ENCODE measurements at places on chromosomes 5 and 9.
A peak's percentile ranks its signal among the peaks of the same experiment; 100 is the strongest.

DNA sequence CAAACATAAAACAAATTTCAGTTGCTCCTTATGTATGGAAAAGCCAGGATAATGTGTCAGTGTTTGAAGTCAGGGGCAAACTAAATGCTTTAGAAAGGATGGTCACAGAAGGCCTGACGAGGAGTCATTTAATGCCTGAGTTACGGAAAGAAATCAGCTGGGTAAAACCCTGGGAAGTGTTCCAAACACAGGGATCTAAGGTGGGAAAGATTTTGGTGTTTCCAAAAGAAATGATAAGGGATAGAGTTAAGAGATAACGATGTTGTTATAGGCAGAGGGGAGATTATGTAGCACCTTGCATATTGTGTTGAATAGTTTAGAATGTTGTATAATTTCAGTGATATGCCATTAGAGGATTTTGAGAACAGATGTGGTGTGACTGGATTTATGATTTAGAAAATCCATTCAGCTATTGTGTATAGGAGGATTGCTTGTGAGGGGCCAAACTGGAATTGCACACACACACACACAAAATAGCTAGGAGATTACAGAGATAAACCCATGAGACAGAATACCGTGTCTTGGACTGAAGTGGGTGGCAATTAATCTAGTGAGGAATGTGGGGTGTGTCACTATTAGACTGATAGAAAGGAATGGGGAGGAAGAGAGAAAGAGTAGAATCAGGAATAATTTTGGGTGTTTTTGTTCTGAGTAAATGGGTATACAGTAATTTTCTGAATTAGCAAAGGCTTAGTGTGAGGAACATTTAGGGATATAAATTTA, 274.2 kb upstream of the DAB2 start:
- DNase-seq = no peak

DNA sequence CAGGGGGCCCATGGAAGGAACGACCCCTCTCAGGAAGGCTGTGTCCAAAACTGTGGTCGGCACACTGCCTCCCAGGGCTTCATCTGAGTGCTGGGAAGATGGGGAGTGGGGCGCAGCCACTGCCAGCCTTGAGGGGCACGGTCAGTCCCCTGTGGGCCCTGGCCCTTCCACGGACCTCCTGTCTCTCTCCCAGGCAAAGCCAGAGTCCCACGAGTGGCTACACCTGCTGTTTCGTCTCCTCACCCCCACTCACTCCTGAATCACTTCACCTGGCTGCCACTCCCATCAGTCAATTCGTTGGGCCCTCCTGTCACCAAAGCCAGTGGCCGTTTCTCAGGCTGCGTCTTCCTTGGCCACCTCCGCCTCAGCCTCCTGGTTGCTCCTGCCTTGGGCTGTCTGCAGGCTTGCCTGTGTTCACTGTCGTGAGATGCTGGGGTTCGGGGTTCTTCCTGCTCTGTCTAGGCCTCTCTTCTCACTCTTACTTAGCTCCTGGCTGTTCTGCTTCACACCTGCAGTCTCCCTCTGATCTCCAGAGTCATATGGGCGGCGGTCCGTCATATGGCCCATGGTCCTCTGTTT, 58.8 kb upstream of the RNF130 start:
- no peak for DNase-seq

- DNase-seq = no peak
Observed at GRCh38 chr9:16960084-16960483, 89.6 kb upstream of the BNC2 start.

DNA sequence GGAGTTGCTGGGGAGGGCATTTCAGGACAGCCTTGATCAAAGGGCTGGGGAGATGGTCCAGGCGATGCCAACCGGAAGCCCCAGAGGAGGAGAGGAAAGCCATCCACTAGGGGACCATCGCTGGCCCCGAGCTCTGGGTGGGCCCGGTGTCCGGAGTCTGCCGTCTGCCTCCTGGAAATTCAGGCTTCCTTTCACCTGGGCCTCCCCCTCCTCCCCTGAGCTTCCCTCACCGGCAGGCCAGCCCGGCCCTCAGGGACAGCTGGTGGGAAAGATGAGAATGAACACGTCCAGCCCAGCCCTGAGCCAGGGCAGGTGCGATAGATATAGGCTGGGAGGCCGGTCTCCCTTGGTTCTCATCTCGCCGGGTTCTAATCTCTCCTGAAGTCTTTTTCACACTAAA, 17.2 kb downstream of the IRX4 start:
- DNase-seq = no peak

GRCh38 chr9:20848490-20848889, 164.4 kb downstream of the FOCAD start:
- DNase-seq = no peak

GRCh38 chr5:109570362-109570874, 119.3 kb upstream of the MAN2A1 start:
- no peak for DNase-seq

DNA sequence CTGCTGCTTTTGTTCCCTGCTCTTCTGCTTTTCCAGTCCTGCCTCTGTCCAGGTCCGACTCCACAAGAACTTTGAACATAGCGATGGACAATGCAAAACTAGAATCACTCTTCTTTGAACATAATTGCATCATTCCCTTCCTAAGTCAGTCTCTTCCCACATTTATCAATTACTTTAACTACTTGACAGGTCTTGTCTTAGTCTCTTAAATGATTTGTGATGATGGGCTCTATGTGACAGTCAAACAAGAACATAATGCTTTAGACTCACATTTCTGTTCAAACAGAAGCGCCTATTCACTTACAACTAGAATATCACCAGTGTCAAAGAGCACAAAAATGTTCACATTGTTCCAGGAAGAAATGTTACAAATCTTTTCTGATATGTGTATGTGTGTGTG, 278.1 kb downstream of the SH3GL2 start:
- no peak for DNase-seq

DNA sequence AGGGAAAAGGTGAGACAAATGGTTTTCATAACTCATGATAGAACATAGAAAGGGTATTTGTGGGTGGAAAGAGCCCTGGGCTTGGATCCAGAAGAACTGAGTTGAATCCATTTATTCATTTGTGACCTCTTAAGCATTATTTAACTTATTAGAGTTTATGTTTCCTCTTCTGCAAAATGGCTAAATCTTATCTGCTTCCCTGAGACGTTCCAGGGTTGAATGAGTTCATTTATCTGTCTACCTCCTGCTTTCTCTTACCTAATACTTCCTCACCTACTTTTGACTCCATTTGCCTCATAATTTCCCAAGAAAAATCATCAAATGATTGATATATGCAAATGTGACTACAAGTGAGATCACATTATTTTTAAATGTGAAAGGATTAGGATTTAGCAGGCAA, 152.7 kb upstream of the GAS1 start:
- DNase-seq = no peak

DNA sequence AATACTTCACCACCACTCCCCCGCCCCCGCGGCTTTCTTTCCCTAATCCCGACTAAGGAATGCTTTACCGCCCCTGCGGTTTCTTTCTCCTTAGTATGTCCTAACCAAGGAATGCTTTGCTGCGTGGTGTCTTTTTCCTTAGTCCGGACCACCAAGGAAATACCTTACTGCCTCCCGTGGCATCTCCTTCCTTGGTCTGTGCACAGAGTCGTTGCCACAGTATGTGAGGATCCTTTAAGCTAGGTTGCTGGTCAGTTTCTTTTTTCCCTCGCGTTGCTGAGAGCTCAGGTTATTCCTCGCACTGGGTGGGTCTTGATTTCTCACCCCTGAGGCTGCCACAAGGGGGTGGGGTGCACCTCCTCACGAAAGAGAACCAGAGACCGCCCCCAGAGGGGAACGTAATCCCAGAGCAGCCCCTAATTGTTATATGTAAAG, 309.4 kb downstream of the NR3C1 start:
- no peak for DNase-seq

GRCh38 chr5:114308017-114308416, 53.9 kb upstream of the KCNN2 start:
- no peak for DNase-seq

DNA sequence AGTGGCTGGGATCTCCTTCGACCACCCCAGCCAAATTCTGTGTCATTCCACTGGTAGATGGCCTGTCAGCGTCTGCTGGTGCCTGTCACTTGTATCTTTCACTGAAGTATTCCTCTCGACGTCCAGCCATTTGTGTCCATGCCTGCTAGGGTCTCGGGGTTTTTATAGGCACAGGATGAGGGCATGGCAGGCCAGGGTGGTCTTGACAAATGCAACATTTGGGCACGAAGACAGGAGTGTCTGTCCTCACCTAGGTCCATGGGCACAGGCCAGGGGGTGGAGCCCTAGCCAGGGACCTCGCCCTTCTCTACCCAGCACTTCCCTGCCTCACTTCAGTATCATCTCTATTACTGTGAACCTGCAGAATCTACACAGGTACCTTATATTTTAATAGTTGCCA, 2223.9 kb upstream of the ACO1 start:
- no peak for DNase-seq

GRCh38 chr5:120605325-120606079, 141.4 kb downstream of the PRR16 start:
- no peak for DNase-seq

GRCh38 chr9:105296877-105297287, 52.4 kb downstream of the SLC44A1 start:
- no peak for DNase-seq

GRCh38 chr5:127650022-127650421, 1.1 kb downstream of the CTXN3 start:
- no peak for DNase-seq

DNA sequence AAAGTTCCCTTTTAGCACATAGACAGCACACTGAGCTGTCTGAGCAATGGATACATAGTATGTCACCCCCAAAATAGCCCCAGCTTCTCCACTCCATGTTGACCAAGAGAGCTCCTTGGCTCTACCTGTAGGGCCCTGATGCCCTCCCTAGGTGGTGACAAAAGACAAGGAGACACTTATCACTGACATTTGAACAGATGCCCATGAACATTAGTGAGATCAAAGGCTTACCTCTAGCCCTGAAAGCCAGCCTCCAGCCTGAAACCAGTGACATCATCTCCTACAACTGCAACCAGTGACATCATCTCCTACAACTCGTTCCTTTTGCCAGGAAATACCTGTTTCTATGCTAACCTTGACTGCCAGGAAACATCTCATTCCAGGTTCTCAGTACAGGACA, 122.7 kb downstream of the FSTL4 start:
- DNase-seq = no peak

DNA sequence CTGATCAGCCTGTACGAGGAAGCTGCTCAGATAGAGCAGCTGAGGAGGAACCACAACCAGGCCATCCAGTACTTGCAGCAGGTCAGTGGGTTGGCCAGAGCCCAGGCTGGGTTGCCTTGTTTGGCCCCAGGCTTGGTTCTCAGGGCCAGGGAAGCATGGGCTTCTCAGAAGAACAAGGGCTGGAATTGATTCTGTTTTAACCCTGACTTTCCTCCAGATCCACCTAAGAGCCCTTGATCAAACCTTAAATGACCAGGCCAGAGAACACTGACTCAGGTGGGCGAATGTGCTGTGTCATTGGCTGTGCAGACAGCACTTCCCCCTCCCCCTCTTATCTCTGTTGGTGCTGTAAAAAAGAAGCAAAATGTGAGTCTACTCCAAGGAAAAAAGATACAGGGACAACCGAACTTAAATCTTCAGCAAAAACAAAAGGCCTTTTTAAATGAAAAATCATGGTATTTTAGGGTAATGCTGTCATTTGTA, 28.1 kb downstream of the TTC23L start:
- no peak for DNase-seq

- no peak for DNase-seq
Observed at GRCh38 chr9:96302021-96302420, at the start of gene HSD17B3. HSD17B3 (minus strand) TSS chr9:96302176; CDS start chr9:96302104, 72 bp downstream.

GRCh38 chr5:14050821-14051220, 92.3 kb upstream of the TRIO start:
- no peak for DNase-seq

DNA sequence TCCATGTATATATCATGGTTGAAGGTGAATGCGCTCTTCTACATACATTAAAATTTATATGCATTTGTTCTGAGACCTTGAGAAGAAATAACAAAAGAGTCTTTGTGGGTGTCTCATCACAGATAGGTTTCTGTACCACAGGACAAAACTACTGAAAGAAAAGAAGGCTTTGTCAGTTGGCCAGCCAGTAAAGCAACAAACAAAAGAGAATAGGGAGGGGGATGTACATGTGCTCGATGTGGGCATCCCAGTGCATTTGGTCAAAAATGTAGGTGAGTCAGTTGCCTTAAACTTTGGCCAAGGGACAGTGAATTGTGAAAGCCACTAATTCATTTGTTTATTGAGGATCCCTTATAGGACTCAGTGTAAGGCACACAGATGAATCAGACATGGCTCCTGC, 13.3 kb downstream of the RBM18 start:
- DNase-seq = no peak

GRCh38 chr5:149223081-149223848, 48.4 kb upstream of the AFAP1L1 start:
- no peak for DNase-seq

- DNase-seq = no peak
Observed at GRCh38 chr5:35415309-35415708, 185.0 kb upstream of the PRLR start.

DNA sequence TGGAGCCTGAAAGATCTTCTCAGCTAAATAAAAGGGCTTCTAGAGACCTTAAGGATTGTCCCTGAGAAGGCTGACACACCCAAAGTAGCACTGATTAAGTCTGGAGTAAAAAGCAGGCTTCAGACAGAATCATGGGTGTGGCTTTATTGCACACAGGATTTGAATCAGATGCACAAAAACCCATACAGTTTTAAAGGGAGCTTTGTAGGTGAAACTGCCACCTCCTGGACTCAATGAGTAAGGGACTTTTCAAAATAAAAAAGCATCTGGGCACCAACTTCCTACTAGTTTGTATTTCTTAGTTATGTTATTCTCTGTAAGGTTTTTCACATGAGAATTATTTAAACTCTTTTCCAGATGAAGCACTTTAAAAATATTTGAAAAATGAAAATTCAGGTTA, 129.4 kb downstream of the EDIL3 start:
- no peak for DNase-seq

- peak; percentile 33 for DNase-seq
Observed at GRCh38 chr5:94440015-94440414, 178.4 kb downstream of the KIAA0825 start.

- no peak for DNase-seq
Observed at GRCh38 chr9:109733690-109734089, 46.3 kb upstream of the PALM2AKAP2 start.

GRCh38 chr9:136551401-136552116, 5.7 kb upstream of the NOTCH1 start:
- no peak for DNase-seq

- DNase-seq = no peak
Observed at GRCh38 chr5:93883459-93883858, 142.1 kb upstream of the POU5F2 start.

DNA sequence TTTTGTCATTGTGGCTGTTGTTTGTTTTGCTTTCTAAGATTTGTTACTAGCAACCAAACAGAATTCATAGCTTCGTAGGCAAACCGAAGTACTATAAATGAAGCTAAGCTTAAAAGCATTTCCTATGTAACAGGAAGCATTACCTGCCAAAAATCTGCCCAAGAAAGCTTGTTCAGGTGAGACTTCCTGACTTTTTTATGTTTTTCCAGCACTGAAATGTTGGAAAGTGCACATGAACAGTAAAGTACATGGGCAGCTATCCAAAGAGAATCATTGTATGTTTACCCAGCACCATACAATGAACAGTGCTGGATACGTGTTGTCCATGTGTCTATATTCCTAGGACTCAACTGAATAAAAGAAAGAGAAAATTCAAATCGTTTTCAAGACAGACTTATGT, 247.1 kb downstream of the NFIB start:
- no peak for DNase-seq
